Activated CD4-positive, alpha-beta memory T cell treated with anti-CD3 and anti-CD28 coated beads, Interleukin-2, amount 10 ng/mL, durations not matched to agents 7 days and 5 days (primary cell): ENCODE measurements at places on chromosomes 2 and 18. TPM values are rescaled to one million over a fixed set of nuclear protein-coding genes. Genes with fewer than 3 reads are reported as not detected.
A peak's percentile ranks its signal among the peaks of the same experiment; 100 is the strongest.

Gene DNAJC5G
- not detected for total RNA-seq

Gene LYG2
- total RNA-seq = not detected

GRCh38 chr2:191869781-191870180 is 22.9 kb upstream of the CAVIN2 start:
- no peak for DNase-seq

GRCh38 chr2:145854039-145854755 is 1334.3 kb upstream of the ZEB2 start:
- no peak for DNase-seq

- no peak for DNase-seq
These were observed 127.8 kb downstream of the KLHL29 start for GRCh38 chr2:23512778-23513177.

DNA sequence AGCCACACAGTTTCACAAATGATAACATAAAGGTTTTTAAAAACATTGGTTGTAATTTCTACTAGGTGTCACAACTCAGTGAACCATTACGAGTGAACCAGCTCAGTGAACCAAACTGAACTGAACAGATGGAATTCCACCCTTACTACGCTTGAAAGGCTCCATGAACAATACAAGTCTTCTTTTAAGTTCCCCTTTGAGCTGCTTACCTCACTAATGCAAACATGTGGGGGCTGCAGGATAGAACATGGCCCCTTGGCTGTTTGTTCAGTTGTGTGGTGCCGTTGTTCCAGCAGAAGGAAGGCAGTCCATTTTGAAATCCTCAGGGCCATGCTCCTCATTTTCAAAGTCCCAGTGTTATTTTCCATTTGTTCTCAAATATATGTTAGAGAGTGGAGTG is 30.7 kb upstream of the KLHL14 start:
- DNase-seq = no peak

GRCh38 chr2:228698963-228699362 is 517.5 kb upstream of the SPHKAP start:
- DNase-seq = no peak

GRCh38 chr2:170202437-170202836 is 24.5 kb downstream of the MYO3B start:
- no peak for DNase-seq

- no peak for DNase-seq
These were observed 106.4 kb downstream of the ZAP70 start for GRCh38 chr2:97819754-97820153.

DNA sequence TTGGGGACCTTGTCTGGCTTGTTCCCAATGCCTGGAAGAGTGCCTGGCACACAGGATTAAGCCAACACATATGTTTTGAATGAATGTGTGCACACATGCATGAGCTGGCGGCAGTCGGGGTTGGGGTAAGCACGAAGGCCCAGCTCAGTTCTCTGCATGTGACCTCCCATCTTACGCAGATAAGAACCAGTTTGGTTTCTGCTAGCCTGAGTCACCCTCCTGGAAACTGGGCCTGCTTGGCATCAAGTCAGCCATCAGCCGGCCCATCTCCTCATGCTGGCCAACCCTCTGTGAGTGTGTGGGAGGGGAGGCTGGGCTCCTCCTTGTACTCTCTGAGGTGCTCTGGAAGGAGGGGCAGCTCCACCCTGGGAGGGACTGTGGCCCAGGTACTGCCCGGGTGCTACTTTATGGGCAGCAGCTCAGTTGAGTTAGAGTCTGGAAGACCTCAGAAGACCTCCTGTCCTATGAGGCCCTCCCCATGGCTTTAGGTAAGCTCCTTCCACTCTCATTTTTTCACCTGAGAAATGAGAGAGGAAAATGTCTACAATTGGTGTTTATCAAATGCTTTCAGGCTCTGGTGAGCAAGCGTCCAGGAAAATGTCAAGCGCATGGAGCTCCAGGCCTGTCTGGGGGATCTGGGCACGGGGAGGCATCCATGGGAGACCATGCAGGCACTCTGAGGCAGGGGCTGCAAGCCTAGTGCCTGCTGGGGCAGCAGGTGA is 9.7 kb upstream of the IL1RN start:
- DNase-seq = peak; percentile 49

- no peak for DNase-seq
These were observed 138.6 kb downstream of the DTNA start for GRCh38 chr18:34848695-34849094.

GRCh38 chr2:7450188-7450832 is 533.1 kb downstream of the RNF144A start:
- DNase-seq = peak; percentile 56
